ENCODE measurements at places on chromosomes 4 and X.
A peak's percentile ranks its signal among the peaks of the same experiment; 100 is the strongest.

DNA sequence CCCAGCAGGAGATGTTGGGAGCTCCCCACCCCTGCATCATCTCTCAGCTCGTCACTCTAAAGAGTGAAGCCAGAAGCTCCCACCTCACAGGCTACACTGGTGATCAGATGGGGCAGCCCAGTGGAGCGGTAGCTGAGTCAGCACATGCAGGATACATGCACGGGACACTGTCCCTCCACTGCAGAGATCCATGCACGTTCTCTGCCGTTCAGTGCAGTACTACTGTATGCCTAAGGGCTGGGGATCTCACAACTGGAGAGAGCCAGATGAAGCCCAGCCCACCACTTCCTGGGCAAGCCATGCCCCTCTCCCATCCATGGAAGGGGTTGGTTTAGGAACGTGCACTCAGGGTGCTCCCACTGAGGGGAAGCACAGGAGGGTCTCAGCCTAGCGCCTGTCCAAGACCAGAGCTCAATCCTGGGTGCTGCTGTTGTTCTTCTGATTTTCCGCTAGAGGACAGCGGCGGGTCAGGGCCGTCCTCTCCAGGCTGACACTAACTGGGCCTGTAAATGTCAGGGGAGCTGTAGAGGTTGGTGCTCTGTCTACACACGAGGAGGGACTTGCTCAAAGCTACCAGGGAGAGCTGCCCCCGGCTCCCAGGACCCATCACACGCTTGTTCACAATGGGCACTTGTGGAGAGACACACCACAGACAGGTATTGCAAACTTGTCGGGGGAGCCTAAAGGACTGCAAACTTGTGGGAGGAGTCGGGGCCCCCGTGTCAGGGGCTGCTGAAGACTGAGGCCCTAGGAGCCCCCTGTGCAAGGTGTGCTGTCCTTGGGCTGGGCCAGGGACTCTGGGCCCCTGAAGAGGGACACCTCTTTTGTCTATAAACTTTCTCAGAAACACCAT lies 18.2 kb upstream of the ABLIM2 start:
- DNase-seq = peak; percentile 41

- DNase-seq = peak; percentile 43
Measured at GRCh38 chr4:150816491-150816890, 198.6 kb downstream of the LRBA start.

DNA sequence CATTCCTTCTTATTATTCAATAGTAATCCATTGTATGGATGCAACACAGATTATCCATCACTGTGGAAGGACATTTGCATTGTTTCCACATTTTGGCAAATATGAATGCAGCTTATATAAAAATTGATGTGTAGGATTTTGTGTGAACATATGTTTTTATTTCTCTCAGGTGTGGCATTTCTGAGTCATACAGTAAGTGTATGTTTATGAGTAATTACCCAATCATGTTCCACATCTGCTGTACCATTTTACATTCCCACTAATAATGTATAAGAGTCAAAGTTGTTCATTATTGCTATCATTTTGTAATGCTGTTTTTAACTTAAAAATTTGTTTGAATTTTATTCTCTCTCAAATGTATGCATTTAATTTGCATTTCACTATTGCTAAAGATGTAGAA lies 25.5 kb downstream of the MAGEA4 start:
- DNase-seq = no peak

DNA sequence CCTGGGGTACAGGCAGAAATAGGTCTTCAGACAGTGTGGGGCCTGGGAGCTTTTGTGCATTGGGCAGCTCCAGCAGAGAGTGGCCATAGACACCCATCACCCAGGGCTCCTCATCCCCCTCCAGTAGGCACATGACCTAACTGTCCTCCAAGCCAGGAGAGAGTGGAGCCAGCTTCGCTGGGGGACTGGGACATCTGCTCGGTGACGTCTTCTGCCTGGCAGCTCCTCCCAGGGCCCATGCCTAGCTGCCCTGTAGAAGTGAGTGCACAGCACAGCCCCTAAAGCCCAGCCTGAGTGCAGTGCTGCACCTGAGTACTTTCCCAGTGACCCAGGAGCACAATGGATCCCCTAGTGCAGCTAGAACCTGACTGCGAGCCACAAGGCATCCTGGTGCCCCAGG lies 279.7 kb upstream of the SLC7A11 start:
- DNase-seq = no peak

GRCh38 chr4:112023402-112023950 lies 121.8 kb upstream of the FAM241A start:
- DNase-seq = no peak

Data from fibroblast of skin of right biceps (primary cell).